ENCODE measurements at places on chromosomes 3 and 15. TPM values are rescaled to one million over a fixed set of nuclear protein-coding genes. Genes with fewer than 3 reads are reported as not detected.

DNA sequence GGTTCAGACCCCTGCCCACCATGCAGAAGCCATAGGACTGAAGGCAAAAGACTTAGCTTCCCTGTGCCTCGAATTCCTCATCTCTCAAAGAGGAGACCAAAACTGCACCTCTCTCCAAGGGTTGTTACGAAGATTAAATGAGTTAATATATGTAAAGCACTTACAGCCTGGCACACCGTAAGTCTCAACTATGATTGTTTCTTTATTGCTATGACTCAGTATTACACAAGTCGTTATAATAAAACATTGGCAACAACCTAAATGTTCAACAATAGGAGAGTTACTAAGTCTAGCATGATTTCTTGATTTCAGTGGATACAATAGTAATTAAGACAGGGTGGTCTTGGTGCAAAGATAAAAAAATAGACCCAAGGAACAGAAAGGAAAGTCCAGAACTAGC lies 19.6 kb upstream of the FGD5 start:
- DNase-seq = no peak

- DNase-seq = no peak
Measured at GRCh38 chr15:49982584-49982983, 136.4 kb downstream of the ATP8B4 start.

DNA sequence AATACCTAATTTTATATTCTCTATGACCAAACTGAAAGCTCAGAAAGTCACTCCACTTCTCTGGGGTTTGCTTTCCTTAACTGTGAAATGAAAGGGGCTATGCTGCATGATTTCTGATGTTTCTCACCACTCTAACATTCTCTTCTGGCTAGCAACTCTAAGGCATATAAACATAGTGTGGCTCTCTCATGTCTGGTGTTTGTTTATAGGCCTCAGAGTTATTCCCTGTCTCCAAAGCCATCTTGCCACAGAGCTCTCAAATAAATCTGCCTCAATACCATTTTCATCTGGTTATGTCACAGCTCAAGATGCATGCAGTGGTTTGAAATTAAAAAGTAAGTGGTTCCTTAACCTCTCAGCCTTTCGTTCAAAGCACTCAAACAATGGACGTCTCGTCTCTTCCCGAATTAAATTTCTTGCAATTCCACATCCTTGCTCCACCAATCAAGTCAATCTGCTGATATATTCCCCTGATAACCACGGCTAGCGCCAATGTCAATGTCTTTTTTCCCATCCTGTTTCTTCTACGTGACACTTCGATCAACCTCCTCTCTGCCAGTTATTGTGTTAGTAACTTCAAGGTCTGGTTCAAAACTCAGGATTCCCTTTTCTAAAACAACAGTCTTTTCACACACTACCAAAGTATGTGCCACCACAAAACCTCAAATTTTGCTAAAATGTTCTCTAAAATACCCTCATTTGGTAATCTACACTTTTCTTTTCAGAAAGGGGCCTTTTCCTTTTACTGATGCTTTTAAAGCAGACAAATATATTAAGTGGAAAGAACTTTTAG lies 16.0 kb downstream of the TOMM70 start:
- no peak for DNase-seq

DNA sequence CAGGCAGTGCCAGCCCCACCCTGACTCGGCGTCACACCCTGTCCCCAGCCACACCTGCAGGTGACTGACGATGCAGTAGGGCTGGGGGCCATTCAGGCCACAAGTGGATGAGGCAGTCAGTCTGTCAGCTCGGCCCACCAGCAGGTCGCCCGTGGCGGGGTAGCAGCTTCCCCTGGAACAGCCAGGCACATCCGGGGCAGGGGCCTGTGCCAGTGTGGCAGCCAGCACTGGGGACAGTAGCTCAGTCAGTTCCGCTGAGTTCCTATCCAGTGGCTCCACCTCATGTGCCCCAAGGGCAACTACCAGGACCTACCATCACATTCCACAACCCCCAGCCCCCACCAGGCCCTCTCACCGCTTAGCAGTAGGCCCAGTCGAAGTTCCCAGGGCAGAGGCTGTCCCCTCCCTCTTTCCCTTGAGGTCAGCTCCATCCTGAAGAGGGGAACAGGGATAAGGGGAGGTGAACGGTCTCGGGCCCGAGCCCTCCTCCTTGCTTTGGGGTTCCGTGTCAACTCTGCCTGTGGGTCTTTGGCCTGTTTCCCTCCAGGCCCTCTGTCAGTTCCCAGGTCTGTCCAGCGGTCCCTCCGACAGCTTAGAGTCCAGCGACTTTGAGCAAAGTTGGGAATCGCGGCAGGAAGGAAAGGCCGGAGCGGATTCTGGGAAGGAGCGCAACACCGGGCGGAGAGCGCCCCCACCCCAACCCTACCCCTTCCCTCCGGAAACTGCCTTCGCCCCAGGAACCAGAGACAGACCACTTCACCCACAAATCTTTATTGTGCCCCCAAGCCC lies at the start of gene LAMB2:
Gene LAMB2, minus strand, starts transcription at position 614 of the 789 bp plus-strand sequence. Its CDS starts 183 bp downstream, at position 431.
- DNase-seq = peak; percentile 83

- no peak for DNase-seq
Measured at GRCh38 chr15:65057549-65057940, 10.2 kb downstream of the RASL12 start.

GRCh38 chr3:43503067-43503728 lies 118.6 kb downstream of the ANO10 start:
- no peak for DNase-seq

Gene CPNE9
- total RNA-seq = not detected

Gene SAMMSON
- total RNA-seq = not detected

Gene PRTG
- total RNA-seq = 1.1 TPM

Gene ACSBG1
- total RNA-seq = 0.12 TPM

Gene PLIN1
- 2.1 TPM for total RNA-seq

Gene SLC51A
- total RNA-seq = not detected

Gene ZNF621
- total RNA-seq = 9.1 TPM
